ENCODE measurements at places on chromosomes 5 and 9.
A peak's percentile ranks its signal among the peaks of the same experiment; 100 is the strongest.

DNA sequence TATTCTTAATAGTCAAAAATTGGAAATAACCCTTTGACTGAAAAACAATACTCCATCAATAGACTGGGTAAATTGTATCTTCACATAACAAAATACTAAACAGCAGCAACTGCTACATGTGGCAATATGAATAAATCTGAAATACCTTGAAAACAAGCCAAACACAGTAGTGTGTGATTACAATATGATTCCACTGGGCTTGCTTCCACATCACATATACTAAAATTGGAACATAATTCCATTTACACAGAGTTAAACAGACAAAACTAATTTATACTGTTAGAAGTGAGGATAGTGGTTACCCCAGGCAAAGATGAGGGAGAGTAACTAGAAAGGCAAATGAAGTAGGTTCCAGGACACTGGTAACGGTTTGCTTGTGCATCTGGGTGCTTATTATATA, 20.4 kb downstream of the FNIP1 start:
- no peak for DNase-seq

DNA sequence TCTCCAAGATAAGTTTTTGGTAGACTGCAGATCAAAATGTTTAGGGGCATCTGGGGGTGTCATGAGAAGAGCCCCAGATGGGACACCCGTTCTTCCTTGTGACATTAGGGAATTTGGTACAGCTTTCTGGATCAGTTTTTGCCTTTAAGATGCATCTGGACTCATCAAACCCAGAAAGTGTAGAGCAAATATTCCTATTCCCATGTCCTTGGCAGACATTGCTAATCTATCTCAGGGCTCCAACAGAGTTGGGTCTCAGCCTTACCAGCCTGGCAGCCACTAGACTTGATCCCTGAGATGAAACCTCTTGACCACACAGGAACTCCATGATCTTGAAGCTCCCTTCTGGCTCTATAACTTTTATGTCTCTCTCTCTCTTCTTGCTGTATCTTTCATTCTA, 35.6 kb downstream of the ERGIC1 start:
- no peak for DNase-seq

GRCh38 chr5:14187660-14188059, 44.5 kb downstream of the TRIO start:
- DNase-seq = no peak

DNA sequence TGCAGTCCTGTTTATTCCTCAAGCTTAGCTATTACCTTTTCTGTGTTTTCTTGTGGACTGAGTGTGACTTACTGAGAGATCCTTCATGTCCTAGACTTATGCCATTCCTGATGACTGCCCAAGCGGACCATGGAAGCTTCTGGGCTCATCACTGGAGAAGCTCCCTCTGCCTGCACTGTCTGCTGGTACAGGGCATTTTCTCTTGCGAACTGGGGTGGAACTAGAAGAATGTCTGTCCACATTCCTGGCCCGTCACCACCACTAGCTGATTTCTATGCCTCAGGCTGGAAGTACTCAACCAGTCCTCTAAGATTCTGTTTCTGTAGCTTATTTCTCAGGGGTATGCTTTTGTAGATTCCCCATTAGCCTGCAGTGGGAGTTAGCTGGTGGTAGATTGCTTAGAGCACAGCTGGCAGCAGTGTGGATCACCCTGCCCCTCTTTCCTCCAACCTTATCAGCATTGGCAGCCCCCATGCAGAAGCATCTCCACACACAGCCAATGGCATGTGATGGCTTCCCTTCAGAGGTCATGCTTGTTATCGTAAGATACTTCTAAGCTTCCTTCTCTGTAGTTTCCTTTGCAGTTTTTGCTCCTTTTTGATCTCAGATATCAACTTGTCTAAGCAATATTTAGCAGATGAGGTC, 12.4 kb downstream of the SLC36A1 start:
- no peak for DNase-seq

DNA sequence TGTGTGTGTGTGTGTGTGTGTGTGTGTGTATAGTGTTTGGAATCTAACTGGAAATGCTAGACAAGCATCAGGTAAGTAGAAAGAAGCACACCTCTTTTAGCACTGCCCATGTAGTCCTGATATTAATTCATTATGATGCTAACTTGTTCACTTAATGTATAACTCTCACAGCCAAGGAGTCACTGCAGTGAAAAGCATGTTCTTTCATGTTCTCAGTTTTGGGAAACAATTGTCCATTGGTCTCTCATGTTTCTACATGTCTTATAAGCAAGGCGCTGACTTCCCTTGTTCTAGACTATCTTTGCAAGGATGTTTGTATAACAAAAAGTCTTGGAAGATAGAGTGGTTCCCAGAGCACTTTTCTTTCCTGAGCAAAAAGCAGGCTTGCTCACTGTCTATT, 148.8 kb upstream of the TNPO1 start:
- DNase-seq = no peak

DNA sequence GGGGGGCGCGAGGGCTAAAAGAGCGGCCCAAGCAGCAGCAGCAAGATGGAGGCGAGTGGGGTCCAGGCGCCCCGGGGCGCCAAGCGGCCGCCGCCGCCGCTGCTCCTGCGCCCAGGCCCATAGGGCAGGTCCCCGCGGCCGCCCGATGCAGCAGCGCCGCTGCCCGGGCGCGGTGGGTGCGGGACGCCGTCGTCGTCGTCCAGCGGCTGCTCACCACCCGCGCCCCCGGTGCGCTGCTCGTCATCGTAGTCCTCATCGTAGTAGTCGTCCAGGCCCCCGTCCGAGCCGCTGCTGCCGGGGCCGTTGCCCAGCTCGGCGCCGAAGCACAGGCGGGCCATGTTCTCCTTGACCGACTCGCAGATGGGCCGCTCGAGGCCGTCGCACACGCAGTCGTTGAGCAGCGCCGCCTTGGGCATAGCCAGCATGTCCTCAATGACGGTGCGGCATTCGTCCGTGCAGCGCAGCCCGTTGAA, 1.5 kb downstream of the GAS1 start:
- no peak for DNase-seq

DNA sequence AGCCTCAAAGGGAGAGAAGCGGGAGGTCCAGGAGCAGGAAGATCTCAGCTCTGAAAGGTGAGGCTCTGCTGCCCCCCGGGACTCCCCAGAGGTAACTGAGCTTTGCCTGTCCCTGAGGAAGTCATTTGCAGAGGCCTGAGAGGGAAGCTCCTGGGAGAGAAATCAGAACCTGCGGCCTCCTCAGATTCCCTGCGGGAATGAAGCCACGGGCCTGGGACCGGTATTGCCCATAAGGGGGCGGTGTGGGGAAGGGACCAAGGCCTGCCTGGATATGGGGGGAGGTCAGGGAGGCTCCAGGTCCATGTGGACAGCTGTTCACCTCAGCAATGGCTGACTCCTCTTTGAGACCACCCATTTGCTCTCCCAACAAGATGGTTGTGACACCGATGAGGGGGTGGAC, 1.3 kb downstream of the SPATA31E1 start:
- DNase-seq = no peak

DNA sequence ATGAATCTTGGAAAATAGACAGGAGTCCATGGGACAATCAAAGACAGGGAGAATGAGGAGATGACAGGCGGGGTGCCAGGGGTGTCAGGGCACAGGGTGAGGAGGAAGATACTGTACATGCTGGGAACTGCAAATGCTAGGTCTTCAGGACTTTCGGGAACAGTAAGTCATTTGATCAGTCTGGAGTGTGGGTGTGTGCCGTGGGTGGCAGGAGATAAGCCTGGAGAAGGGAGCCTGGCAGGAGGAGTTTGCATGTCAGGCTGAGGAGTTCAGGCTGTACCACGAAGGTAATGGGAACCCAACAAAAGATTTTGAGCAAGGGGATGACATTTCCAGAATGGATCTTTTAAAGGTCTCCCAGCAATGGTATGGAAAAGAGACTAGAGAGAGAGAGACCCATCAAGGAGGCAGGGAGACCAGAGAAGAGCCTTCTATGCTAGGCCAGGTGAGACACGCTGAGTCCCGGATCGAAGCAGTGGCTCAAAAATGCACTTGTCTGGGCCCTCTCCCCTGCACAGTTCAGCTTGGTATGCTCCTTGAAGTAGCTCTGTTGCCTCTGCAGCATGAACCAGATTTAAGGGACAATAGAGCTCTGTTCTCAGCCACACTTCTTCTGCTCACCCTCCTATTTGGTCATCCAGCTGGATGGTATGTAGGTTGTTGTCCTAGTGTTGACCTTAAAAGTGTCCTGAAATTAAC, 77.0 kb upstream of the FER start:
- DNase-seq = no peak

DNA sequence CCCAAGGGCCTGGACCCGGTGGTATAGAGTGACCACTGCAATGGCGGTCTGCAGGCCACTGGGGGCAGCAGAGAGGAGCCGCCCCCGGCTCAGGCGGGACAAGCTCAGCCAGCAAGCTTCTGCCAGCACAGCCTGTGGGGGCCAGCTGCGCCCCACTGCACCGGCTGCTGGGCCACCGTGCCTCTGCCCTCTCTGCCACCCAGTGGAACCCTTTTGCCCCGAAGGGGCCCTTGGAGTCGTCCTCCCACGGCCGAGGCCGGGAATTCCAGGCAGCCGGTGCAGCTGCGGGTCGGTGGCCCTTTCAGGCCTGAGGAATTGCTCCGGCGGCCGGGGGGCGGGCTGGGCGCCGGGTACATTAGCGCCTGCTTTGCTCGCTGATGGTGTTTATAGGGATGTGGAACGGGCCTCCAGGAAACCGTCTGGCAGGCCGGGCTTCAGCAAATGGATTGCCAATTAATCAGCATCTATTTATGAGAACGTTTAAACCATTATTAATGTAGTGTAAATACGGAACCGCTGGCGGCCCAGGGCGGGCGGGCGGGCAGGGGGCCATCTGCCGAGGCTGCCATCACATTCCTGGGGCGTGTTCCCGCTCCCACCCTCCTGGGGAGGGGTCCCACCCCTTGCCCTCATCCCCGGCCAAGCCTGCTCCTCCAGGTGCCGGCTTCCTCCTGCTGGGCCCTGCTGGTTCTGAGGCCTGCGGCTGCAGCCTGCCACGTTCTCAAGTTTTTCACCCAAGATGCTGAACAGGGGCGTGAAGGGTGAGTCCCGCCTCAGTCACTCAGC, 127.4 kb downstream of the BARX1 start:
- peak; percentile 77 for DNase-seq

DNA sequence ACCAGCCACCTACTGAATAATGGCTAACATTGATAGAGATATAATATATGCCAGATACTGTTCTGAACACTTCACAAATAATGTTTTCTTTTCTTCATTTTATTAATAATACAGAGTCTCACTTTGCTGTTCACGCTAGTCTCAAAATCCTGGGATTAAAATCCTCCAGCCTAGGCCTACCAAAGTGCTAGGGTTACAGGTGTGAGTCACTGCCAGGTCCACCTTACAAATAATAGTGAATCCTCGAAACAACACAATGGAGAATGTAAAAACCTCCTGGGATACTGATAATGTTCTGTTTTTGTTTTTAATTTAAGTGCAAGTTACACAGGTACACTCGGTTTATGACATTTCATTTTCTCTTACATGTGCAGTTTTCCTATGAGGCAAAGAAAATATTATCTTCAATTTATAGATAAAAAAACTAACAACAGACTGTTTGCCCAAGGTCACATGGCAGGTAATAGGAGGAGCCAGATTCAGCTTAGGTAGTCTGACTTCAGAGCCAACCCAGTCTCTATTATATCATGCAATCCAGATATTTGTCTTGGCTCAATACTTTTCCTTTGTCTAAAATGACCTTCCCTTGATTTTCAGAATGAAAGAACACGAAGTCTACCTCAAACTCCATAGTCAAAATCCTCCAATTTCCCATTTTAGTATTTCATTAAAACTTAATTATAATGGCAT, 7.8 kb downstream of the ZFR start:
- no peak for DNase-seq

DNA sequence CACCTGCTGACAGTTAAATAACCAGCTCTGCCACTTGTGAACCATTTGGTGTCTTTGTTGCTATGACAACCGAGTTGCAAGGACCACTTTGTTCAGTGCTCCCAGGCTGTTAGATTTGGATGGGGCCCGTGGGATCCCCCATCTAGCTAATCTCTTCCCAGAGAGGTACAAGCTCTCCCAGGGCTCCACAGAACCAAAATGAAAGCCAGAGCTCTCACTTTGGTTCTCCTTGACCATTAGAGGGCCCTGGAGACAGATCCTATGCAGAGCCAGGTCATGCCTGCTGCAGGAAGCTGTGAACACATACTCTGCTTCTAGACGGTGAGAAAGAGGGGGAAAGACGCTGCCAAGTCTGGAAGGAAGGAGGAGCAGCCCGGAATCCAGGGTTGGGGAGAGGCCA, 224.6 kb downstream of the GABBR2 start:
- no peak for DNase-seq

DNA sequence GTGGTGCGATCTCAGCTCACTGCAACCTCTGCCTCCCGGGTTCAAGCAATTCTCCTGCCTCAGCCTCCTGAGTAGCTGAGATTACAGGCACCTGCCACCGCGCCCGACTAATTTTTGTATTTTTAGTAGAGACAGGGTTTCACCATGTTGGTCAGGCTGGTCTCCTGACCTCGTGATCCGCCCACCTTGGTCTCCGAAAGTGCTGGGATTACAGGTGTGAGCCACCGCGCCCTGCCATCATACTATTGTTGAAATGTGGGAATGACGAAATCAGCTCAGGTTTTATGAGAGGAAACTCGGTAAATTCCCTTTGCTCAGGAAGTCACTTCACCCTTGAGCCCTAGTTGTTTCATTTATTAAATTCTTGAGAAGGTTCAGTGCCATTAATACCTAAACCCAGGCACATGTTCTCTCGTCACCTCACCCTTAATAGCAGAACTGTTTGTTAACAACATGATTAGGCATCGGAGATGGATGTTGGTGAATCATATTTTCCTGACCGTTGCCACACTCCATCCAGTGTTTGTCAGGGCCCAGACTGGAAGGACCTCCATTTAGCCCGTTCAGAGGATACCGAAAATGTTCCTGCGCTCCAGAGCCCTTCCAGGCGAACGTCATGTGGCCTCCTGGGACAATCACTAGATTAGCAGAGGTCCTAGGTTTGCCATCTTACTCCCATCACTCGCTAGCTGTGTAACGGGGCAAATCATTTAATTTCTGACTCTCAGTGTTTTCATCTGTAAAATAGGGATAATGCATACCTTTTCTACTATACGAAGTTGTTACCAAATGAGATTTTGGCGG, 20.0 kb upstream of the CREBRF start:
- peak; percentile 61 for DNase-seq

- no peak for DNase-seq
Observed at GRCh38 chr9:138060365-138060764, 182.8 kb downstream of the CACNA1B start.

DNA sequence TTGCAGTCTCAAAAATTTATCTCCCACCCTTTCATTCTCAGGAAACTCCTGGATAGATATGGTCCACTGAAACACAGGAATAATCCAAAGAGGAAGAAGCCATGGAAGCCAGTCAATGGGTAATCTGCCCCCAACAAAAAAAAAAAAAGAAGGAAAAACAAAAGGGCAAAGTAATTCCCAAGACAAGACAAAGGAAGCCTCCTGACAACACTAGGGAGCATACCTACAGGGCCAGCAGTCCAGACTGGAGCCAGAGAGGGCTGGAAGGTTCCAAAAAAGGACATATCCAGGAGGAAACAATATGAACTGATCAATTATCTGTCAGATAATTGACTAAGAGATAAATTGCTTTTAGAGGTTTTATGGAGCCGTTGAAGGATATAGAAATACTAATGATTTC, 12.9 kb downstream of the FNIP1 start:
- no peak for DNase-seq
